LHCN-M2 (cell line): ENCODE measurements at places on chromosomes 13 and 19. TPM values are rescaled to one million over a fixed set of nuclear protein-coding genes. Genes with fewer than 3 reads are reported as not detected.

Gene IGSF23
- total RNA-seq, result not detected in 2 replicates

DNA sequence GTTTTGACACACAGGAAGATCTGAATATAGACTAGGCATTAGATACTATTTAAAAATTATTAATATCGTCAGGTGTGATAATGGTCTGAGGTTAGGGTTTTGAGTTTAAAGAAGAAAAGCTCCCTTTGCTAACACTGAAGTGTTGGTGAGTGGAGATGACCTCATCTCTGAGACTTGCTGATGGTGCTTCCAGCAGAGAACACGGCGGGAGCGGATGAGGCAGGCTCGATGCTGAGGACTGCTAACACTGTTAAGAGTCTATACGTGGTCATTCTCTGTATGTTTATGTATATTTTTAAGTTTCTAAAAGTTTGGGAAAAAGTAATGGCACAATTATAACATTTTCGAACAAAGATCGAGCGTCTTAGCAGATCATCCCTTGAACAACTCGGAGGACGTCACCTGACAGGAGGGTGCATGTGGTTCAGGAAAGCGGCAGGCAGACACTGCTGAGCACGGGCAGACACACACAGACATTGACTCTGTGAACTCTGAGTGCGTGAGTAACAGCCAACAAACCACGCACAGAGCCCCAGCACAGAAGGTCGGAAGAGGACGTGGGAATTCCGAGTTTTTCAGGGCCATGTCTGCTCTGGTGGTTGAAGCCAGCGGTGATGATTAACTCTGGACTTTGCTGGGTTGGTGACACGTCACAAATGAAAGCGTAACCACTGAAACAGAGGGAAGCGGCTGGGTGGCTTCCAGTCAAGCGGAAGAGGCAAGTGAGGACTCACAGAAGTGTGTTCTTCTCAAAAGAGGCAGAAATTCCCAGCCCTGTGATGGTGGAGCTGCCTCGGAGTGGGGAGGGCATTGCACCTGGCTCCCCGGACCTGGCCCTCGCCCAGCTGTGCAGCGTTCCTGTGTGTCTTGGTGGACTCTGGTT lies 91.9 kb upstream of the TEX29 start:
- DNase-seq, result peak; percentile 45

DNA sequence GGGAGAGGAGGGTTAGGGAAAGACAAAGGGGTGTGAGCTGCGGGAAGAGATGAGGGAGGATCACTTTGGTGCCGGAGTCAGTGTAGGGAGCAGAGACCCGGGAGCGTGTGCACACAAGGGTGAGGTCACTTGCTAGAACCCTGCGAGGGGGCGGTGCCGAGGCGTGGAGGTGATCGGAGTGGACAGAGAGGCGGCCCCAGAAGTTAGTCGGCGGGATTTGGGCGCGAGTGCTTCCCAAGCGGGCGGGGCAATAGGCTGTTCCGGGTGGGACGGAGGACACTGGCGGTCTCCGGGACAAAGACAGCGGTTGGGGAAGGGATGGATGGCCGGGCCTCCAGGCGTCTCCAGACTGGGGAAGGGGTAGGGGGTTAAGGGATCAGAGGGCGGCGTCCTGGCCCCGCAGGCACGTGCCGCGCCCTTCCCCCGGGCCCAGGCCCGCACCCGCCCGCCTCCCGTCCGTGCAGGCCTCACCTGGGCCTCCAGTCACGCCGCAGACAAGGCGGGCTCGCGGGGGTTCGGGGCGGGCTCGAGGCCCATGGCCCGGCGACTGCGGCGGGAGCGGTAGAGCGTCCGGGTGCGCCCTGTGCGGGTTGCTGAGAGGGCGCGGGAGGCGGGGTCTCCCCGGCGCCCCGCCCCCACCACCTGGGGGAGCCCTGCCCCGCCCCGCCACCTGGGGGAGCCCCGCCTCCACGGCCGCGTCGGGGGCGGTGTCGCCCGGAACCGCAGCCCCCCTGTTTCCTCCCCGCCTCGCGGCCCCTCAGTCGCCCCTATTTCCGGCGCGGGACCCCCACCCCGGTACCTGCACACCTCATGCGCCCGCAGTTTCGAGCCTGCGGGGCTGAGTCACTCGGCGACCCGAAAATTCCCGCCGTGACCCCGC lies at the start of gene LPAR2:
Gene LPAR2, minus strand, starts transcription at position 600 of the 880 bp plus-strand sequence. CDS start 945 bp downstream, outside the sequence.
- DNase-seq, result no peak

- peak; percentile 4 for DNase-seq
These were observed 135.3 kb downstream of the B3GLCT start for GRCh38 chr13:31334994-31335557.

- no peak for DNase-seq
These were observed 3.0 kb upstream of the MATK start for GRCh38 chr19:3788996-3789778.

DNA sequence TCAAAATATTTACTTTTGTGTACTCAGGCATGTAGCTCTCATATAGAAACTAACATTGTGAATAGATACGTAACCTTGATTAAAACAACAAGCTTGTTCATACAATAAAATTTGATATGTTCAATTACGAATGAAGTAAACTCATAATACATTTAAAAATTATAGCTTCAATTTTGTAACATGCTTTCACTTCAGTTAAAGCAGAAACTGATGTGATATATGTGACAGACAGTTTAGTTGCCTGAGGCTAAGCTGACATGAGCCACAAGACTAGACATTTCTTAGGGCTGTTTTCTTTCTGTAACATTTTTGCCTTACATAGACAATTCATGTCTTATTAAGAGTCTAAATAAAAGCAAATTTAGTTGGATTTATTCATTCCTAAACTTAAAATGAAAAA lies 526.0 kb downstream of the PCDH9 start:
- no peak for DNase-seq

- DNase-seq, result peak; percentile 70
These were observed 147.7 kb downstream of the GGACT start for GRCh38 chr13:100440751-100441425.

Gene PSG1
- total RNA-seq, result 0.13 and 1.4 TPM in 2 replicates

DNA sequence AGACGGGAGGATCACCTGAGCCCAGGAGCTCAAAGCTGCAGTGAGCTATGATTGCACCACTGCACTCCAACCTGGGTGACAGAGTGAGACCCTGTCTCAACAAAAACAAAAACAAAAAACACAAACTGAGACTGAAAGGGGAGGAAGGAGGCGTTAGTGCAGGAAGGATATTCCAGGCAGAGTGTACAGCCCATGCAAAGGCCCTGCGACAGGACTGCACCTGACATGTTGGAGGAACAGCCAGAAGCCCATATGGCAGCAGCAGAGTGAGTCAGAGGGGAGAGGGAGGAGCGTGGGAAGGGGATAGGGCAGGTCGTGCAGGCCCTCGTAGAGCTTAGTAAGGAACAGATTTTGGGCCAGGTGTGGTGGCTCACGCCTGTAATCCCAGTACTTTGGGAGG lies 3.2 kb downstream of the ZNRF4 start:
- no peak for DNase-seq

Gene TJP3
- total RNA-seq, result not detected in 2 replicates

Gene GRIN3B
- total RNA-seq, result 0.11 and 0.19 TPM in 2 replicates

- no peak for DNase-seq
These were observed 53.5 kb upstream of the PCDH9 start for GRCh38 chr13:67283637-67284036.

DNA sequence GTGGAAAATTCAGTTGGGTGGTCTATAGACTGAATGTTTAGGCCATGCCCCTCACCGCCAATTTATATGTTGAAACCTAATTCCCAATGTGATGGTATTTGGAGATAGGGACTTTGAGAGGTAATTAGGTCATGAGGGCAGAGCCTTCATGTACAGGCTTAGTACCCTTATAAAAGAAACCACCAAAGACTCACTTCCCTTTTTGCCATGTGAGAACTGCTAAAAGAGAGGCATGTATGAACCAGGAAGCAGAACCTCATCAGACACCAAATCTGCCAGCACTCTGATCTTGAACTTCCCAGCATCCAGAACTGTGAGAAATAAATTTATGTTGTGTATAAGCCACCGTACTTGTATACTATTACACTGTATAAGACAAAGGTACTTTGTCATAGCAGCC lies 40.6 kb downstream of the UQCRFS1 start:
- DNase-seq, result no peak

DNA sequence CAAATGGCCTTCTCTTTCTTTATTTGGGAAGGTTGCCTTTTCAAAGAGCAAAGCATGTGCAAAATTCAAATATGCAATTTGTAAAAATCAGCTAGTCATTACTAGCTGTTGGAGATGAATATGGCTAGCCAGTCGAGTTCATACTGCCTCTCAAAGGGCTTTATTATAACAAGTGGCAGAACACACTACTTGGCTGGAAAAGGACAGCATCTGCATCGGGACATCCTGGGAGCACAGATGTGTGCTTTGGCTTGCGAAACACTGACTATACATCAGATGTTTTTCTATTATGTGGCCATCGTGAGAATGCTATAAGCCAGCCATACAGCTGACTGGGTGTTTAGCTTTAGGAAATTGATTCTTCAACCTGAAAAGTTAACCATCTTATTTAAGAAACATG lies 424.2 kb downstream of the KCTD12 start:
- DNase-seq, result no peak

Gene CYP2F1
- total RNA-seq, result not detected in 2 replicates

DNA sequence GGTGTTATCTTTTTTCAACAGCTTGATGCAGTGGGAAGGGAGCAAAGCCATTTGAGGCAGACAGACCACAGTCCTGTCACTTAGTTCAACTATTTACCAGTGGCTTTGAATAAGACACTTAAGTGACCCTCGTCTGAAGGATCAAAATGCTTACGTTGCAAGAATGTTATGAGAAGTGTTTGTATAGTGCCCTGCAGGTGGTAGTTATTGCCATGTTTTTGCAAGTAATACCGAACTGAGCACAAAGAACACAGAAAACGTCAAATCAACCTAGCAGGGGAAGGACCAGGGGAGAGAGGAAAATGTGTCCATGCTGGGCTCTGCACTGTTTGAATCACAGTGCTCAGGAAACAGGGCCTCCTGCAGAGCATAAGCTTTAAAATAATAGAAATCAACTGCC lies 2.8 kb downstream of the SOHLH2 start:
- no peak for DNase-seq

DNA sequence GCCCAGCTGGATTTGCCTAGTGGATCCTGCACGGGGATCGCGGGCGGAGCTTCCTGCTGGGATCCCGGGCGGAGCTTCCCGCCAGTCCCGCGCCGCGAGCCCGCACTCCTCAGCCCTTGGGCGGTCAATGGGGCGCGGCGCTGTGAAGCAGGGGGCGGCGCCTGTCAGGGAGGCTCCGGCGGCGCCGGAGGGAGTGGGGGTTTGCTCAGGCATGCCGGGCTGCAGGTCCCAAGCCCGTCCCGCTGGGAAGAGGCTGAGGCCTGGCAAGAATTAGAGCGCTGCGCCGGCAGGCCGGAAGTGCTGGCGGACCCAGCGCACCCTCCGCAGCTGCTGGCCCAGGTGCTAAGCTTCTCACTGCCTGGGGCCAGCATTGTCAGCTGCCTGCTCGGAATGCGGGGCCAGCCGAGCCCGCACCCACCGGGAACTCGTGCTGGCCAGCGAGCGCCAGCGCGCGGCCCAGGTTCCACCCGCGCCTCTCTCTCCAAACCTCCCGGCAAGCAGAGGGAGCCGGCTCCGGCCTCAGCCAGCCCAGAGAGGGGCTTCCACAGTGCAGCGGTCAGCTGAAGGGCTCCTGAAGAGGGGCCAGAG lies 119.6 kb downstream of the PRR20E start:
- DNase-seq, result no peak

Gene ZNF649
- 8.7 and 9.1 TPM in 2 replicates for total RNA-seq

DNA sequence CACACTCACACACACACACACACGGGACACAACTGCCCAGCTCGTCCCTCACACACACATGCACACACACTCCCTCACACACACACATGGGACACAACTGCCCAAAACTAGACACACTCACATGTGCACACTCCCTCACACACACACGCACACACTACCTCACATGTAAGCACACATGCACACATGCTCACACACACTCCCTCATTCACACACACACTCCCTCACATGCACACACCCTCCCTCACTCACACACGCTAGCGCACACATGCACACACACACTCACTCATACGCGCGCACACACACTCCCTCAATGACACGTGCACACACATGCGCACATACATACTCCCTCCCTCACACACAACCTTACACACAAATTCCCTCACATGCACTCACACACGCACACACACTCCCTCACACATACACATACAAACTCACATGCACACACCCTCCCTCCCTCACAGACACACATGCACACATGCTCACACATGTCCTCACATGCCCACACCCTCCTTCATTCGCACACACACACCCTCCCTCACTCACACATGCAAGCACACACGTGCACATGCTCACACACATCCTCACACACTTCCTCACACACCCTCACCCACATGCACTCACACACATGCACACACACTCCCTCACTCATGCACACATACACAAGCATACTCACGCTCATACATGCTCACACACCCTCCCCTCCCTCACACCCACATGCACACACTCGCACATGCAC lies 9.0 kb upstream of the RASA3 start:
- DNase-seq, result no peak

DNA sequence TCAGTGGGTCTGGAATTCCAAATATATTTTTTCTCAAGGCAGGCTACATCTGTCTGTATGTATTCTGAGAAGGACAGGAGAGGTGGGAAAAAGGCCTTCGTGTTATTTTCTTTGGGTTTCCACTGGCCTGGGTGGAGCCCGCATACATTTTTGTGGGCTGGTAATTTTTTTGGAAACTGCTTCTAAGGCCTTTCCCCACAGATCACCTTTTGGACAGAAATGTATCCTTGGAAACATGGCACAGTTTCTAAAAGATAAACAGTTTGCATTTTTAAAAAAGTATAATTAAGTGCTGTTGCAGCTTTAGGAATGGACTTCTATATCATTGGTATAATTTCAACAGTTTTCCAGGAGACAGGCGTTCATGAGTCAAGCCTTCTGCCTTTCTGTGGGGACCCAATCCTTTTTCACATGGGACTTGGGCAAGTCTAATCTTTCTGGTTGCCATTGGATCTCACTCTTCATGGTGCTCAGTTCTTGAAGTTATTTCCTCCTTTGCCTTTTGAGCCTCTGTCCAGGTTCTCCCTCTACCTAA lies 8.9 kb downstream of the RFX2 start:
- DNase-seq, result no peak

DNA sequence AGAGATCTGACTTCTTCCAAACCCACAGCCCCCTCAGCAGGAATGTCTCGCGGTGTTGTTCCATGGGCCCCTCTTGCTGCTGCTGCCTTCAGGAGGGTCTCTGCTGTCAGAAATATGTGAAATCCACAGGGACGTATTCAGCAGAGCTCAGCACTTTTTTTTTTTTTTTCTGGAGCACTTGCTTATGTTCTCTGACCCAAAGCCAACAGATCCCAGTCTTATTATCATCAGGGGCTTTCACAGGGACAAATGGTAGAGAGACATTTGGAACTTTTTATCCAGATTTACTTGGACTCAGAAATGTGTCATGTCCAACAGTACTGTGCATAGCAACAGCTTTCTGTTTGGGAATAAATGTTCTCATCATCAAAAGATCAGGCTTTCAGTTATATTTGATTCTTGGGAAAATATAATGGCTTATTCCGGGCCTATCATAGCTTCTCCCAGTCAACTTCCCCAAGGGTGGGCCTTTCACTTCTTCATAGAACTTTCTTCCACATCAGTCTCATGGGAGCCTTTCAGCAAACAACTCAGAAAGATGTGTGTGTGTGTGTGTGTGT lies 332.7 kb downstream of the ZNF536 start:
- no peak for DNase-seq
